ENCODE measurements at places on chromosomes 12 and 14. TPM values are rescaled to one million over a fixed set of nuclear protein-coding genes. Genes with fewer than 3 reads are reported as not detected.

DNA sequence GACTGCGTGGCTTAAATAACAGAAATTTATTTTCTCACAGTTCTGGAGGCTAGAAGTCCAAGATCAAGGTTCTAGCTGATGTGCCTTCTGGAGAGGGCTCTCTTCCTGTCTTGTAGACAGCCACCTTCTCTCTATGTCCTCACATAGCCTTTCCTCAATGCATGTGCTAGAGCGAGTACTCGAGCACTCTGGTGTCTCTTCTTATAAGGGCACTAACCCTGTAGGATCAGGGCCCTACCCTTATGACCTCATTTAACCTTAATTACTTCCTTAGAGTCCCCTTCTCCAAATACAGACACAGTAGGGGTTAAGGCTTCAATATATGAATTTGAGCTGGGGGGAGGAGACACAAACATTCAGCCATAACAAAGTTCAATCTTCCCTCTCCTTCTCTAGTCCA, 10.2 kb downstream of the DHH start:
- peaks cover 33% of the 10 kb centered on the region for H3K4me1 ChIP-seq
- H3K36me3 ChIP-seq = no peaks in the 10 kb centered on the region
- H3K4me3 ChIP-seq = no peak overlapping the region
- no peak overlapping the region for H3K27ac ChIP-seq
- H3K27me3 ChIP-seq = peaks cover 14% of the 10 kb centered on the region
- DNase-seq = no peak

DNA sequence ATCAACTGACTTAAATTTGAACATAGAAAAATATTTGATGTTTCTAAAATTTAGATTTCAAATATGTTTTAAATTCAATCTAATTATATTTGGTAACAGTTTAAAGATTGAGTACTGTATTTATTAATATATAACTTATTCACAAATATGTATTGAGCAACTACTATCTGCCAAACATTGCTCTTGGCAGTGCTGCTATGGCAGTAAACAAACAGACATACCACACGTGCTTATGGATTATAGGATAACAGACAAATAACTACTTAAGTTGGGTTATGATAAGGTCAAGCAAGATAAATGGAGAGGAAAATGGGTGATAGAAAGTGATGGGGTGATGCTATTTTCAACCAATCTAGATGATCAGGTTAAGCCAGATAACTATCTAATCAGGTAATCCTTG, 538.1 kb downstream of the C12orf50 start:
- H3K4me1 ChIP-seq = no peaks in the 10 kb centered on the region
- H3K36me3 ChIP-seq = no peaks in the 10 kb centered on the region

DNA sequence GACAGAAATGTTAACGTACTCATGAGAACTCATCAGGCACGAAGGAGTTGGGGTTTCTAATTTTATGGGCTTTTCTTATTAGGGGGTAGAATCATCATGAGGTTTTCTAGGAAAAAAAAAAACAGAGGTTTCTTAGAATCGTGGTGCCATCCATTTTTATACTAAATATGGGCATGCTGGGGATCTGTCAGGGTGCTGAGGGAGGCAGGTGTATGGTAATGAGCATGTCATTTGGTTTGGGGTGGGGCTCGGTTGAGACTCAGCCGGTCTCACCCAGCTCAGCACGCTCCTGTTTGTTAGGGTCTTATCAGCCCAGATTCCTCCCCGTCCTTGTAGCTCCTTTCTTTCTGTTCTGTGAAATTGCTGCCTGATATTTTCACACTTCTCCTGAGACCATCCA, 98.2 kb downstream of the DICER1 start:
- no peak overlapping the region for H3K4me3 ChIP-seq
- H3K4me1 ChIP-seq = peaks cover 18% of the 10 kb centered on the region
- no peaks in the 10 kb centered on the region for H3K27me3 ChIP-seq
- peak overlapping the region; percentile 76 for H3K27ac ChIP-seq
- H3K36me3 ChIP-seq = no peaks in the 10 kb centered on the region

GRCh38 chr12:79055926-79056674, 191.5 kb downstream of the SYT1 start:
- no peak for DNase-seq
- H3K4me1 ChIP-seq = no peaks in the 10 kb centered on the region
- no peak overlapping the region for H3K4me3 ChIP-seq
- H3K36me3 ChIP-seq = no peaks in the 10 kb centered on the region
- no peaks in the 10 kb centered on the region for H3K27me3 ChIP-seq

GRCh38 chr12:5996459-5996858, 51.4 kb upstream of the ANO2 start:
- H3K36me3 ChIP-seq = no peaks in the 10 kb centered on the region
- no peak overlapping the region for H3K27ac ChIP-seq
- no peaks in the 10 kb centered on the region for H3K4me1 ChIP-seq
- H3K4me3 ChIP-seq = no peak overlapping the region
- no peak for DNase-seq

DNA sequence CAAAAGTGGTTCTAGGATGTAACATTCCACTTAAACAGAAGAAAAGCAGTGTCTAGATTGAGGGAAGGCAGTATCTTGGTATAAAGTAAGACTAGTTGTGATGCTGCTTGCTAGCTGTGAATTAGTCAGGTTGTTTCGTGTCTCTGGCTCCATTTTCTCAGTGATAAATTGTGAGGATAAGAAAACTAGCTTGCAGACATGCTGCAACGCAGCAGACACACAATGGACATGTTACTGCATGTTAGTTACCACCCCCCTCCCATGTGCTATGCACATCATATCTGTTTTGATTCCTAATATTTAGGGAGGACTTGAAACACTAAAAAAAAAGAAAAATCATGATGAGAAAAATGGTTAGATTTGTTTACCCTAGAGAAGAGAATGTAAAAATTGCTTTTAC, 2.9 kb downstream of the CCNK start:
- DNase-seq = no peak
- peaks cover 32% of the 10 kb centered on the region for H3K4me1 ChIP-seq
- peaks cover 4% of the 10 kb centered on the region for H3K36me3 ChIP-seq
- no peak overlapping the region for H3K4me3 ChIP-seq
- no peak overlapping the region for H3K27ac ChIP-seq

- peaks cover 52% of the 10 kb centered on the region for H3K4me1 ChIP-seq
- H3K27me3 ChIP-seq = no peaks in the 10 kb centered on the region
- peaks cover 44% of the 10 kb centered on the region for H3K36me3 ChIP-seq
- DNase-seq = peak; percentile 84
- H3K27ac ChIP-seq = peak within 1 kb of the TSS; percentile 97
Measured at GRCh38 chr14:100065111-100065871, at the start of gene EVL. Gene EVL, plus strand, starts transcription at chr14:100065422. Its CDS starts 79 bp downstream, at chr14:100065501.

DNA sequence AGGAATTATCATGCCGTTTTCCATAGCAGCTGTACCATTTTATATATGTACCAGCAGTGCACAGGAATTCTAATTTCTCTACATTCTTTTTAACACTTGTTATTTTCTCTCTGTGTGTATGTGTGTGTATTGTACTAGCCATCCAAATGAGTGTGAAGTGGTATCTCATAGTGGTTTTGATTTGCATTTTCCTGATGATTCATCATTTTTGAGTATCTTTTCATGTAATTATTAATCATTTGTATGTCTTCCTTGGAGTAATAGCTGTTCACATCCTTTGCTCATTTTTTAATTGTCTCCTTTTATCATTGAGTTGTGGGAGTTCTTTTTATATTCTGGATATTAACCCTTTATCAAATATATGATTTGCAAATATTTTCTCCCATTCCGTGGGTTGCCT, 95.6 kb upstream of the MANSC4 start:
- H3K4me3 ChIP-seq = no peak overlapping the region
- no peak overlapping the region for H3K27ac ChIP-seq
- H3K27me3 ChIP-seq = peaks cover 2% of the 10 kb centered on the region
- no peak for DNase-seq
- peaks cover 7% of the 10 kb centered on the region for H3K4me1 ChIP-seq

The ZNF891 gene
- 1.6 TPM for total RNA-seq

DNA sequence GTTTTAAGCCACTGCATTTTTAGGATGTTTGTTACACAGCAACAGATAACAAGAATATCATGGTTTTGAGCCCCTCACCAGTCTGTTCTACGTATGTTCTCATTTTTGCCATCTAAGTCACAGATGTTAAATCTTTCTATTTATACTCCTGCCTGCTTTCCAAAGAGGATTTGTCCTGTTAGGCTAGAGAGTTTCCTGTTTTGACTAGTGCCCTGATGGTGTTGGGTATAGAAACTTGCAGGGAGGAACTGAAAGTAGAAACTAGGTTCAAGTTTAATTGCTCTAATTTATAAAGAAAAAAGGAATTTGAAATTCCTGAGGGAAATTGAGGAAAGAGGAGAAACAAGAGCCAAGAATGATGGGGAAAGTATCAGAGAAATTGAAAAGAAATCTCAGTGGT, 74.4 kb upstream of the COCH start:
- no peaks in the 10 kb centered on the region for H3K4me1 ChIP-seq
- no peak overlapping the region for H3K27ac ChIP-seq
- peaks cover 21% of the 10 kb centered on the region for H3K27me3 ChIP-seq
- no peak for DNase-seq
- no peaks in the 10 kb centered on the region for H3K36me3 ChIP-seq

The KLRG1 gene
- 12.8 TPM for total RNA-seq

DNA sequence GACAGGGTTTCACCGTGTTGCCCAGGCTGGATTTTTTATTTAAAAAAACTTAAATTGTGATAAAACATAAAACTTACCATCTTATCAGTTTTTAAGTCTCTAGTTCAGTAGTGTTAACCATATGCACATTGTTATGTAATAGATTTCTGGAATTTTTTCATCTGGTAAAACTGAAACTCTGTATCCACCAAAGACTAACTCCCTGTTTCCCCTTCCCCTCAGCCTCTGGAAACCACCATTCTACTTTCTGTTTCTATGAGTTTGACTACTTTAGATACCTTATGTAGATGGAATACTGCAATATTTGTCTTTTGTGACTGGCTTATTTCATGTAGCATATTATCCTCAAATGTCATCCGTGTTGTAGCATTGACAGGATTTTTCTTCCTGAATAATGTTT, 12.8 kb upstream of the PLEKHG3 start:
- no peaks in the 10 kb centered on the region for H3K27me3 ChIP-seq
- no peak overlapping the region for H3K27ac ChIP-seq
- H3K36me3 ChIP-seq = no peaks in the 10 kb centered on the region
- DNase-seq = no peak
- peaks cover 61% of the 10 kb centered on the region for H3K4me1 ChIP-seq
- H3K4me3 ChIP-seq = no peak overlapping the region

DNA sequence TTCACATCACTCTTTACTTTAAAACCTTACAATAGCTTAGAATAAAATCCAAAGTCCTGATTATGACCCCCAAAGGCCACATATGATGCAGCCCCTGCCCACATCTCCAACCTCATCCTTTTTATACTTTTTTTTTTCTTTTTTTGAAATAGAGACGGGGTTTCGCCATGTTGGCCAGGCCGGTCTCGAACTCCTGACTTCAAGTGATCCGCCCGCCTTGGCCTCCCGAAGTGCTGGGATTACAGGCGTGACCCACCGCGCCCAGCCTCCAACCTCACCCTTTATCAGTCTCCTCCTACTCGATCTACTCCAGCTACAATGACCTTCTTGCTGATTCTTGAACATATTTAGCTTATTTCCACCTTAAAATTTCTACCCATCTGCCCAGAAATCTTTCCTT, 1.2 kb upstream of the MAPKAPK5 start:
- H3K4me1 ChIP-seq = peaks cover 51% of the 10 kb centered on the region
- H3K27ac ChIP-seq = peak overlapping the region; percentile 90
- peaks cover 39% of the 10 kb centered on the region for H3K36me3 ChIP-seq

The LTBR gene
- total RNA-seq = 0.40 TPM

GRCh38 chr12:9792961-9793617, 32.4 kb upstream of the CD69 start:
- no peak for DNase-seq
- peaks cover 64% of the 10 kb centered on the region for H3K4me1 ChIP-seq
- H3K27me3 ChIP-seq = no peaks in the 10 kb centered on the region

The OVCH1 gene
- total RNA-seq = not detected

- H3K36me3 ChIP-seq = no peaks in the 10 kb centered on the region
- H3K27me3 ChIP-seq = no peaks in the 10 kb centered on the region
- no peak overlapping the region for H3K4me3 ChIP-seq
- no peaks in the 10 kb centered on the region for H3K4me1 ChIP-seq
- H3K27ac ChIP-seq = no peak overlapping the region
Measured at GRCh38 chr12:58711974-58712373, 208.3 kb downstream of the LRIG3 start.

GRCh38 chr12:101174541-101174940, 35.5 kb downstream of the SLC5A8 start:
- H3K27me3 ChIP-seq = peaks cover 3% of the 10 kb centered on the region
- no peaks in the 10 kb centered on the region for H3K36me3 ChIP-seq
- DNase-seq = no peak
- no peaks in the 10 kb centered on the region for H3K4me1 ChIP-seq

DNA sequence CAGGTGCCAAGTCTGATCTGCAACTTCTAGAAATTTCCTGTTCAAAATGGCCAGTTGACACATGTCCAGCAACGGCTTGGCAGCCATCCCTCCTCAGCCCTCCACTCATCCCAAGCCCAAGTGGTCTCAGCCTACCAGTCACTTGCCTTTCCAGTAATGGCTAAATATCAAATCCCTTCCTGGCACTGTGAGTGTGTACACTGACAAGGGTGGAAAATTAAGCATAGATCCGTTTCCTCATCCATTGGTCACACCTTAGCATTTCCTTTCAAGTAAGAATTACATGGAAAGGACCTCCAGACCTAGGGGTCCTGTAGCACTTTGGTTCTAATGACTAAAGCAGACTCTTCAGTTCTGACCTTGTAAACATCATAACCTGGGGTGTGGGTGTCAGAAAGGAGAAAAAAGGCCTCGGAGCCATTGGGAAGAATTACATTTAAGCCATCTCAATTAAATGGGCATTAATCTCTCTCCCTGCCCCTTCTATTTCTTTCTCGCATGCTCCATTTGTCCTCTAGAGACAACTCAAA, 15.4 kb downstream of the LLPH start:
- H3K27me3 ChIP-seq = no peaks in the 10 kb centered on the region
- H3K27ac ChIP-seq = no peak overlapping the region
- DNase-seq = no peak
- H3K36me3 ChIP-seq = peaks cover 8% of the 10 kb centered on the region
- no peak overlapping the region for H3K4me3 ChIP-seq
- peaks cover 9% of the 10 kb centered on the region for H3K4me1 ChIP-seq

DNA sequence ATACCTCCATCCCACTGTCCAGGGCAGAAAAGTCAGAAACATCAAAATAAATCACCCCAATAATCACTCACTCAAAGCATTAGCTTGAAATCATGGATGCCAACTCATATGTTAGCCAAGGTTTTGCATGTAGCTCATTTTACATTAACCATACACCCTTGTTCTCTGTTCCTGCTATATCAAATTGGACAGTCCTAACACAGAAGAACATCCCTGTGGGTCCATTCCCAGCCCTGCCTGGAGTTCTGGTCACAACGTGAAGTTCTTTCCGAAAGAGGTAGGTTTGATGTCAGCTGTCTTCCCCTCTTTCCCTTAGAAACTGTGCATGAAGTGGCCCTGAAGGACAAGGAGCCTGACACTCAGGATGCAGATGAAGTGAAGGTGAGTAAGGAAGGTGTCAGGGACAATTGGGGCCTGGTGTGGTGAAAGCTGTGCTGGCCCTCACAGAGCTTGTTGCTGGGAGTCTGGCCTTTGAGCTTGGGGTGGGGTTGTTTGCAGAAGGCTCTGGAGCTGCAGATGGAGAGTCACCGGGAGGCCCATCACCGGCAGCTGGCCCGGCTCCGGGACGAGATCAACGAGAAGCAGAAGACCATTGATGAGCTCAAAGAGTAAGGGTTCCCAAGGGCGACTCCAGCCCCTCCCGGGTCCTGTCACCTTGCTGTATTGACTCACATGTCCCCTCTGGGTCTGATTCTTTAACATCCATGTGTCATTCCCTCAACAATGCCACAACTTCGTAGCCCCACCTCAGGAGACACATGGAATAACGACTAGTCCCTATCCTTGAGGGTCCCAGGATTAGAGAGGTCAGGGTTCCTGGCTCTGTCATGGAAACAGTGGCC, 15.0 kb upstream of the PIP4K2C start:
- H3K27ac ChIP-seq = no peak overlapping the region
- H3K27me3 ChIP-seq = no peaks in the 10 kb centered on the region
- no peak overlapping the region for H3K4me3 ChIP-seq
- DNase-seq = no peak

Measured in activated CD4-positive, alpha-beta memory T cell treated with anti-CD3 and anti-CD28 coated beads, Interleukin-2, amount 10 ng/mL, durations not matched to agents 7 days and 5 days (primary cell).